ENCODE measurements at places on chromosomes 1 and 21.

GRCh38 chr1:84143796-84144565 is at the start of gene PRKACB:
Gene PRKACB, plus strand, starts transcription at chr1:84144271. Its CDS starts 91 bp downstream, at chr1:84144362.
- no peak for DNase-seq

DNA sequence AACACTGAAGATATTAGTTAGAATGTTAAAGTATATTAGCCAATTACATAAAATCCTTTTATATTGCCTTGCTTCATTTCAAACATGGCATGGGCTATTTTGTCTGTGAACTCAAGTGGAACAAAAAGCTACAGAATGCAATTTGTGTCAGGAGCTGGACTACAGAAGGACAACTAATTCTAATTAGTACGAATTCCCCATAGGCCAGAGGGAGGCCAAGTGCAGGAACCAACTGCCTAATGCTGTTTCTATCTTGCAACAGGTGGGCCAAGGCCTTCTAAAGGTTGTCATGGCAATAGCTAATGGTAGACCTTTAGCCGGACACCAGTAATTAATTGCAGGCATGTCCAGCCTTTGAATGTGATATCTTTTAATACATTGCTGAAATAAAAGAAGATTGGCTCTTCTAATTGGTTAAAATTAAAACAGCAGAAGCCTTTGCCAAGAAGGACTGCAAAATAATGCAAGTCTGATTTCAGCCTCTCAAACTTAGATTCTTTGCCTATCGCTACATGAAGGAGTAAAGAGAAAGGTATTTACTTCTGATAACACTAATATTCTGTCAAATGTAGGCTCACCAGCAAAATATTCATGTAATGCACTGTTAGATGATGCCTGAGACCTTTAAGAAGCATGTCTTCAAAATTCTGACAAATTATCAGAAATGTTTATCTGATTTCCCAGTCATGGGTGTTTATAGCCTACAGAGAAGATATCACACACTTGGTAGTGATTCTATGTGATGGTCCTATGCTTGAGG is 232.1 kb downstream of the LMO4 start:
- no peak for DNase-seq

DNA sequence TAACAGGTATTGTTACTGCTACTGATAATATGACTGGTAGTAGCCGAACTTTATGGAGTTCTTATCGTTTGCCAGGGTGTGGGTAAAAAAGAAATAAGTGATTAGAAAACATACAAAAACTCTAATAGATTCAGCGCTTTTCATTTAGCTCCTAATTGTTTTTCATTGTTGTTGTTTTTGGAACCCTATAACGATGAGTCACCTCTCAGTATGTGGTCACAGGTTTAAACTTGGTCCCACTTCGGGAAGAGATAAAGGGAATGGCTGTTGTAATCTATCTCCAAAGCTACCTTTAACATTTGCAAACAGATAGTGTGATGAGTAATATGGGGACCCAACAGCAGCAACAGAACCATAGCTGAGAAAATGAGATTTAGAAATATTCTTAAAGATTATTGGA is 62.7 kb upstream of the BCL10 start:
- DNase-seq = no peak

- DNase-seq = no peak
Observed at GRCh38 chr1:51512606-51513005, 6.5 kb downstream of the EPS15 start.

DNA sequence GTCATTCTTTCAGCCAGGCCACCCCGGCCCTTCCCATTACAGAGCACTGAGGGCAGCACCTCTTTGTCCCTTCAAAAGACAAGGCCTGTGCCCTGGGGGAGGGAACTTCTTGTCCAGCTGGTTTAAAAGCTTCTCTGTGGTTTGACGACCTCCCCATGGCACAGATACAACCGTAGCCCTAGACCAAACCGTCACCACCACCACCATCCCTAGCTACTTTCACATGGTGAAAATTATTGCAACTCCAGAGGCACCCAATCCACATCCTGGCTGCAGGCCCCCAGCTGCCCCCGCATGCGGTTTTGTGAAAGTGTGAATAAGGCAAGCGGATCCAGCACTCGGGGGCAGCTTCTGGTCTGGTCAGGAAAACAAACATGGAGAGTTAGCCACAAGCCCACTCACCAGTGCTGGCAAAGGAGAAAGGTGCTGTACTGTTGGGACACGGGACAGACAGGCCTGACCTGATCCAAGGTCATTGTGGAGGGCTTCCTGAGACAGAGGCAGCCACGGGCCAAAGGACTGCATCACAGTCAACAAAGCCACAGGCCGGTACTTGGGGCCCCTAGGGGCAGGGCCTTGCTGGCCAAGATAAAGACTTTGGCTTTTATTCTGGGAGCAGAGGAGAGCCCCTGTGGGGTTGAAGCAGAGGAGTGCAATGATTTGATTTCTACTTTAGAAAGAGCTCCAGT is 31.2 kb downstream of the CDCA8 start:
- no peak for DNase-seq

DNA sequence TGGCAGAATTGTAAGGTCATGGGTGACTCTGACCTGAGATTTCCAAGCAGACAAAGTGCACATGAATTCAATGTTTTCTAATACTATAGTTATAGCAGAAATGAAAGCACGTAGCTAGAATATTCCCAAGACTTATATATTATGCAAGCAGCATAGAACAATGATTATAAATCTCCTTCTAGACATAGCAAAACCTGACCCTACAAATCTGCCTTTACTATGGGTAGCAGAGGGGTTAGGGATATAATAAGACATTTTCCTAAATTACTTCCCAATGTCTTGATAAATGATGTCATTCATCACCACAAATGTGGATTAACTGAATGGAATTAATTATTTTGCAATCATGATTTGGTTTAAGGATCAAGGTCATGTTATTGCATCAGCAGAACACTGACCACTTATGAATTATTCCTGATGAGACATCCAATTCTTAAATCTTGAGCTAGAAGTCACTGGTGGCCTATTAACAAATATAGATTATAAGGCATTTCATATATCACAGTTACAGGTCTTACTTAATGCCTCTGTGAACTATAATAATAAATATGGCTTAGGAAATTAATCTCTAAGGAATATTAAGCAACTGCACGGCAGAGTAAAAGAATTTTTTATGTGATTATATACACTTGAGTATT is 776.6 kb downstream of the AMY1C start:
- no peak for DNase-seq

- no peak for DNase-seq
Observed at GRCh38 chr1:83970802-83971201, 28.1 kb downstream of the TTLL7 start.

GRCh38 chr1:54353959-54354358 is 52.2 kb downstream of the SSBP3 start:
- DNase-seq = no peak

DNA sequence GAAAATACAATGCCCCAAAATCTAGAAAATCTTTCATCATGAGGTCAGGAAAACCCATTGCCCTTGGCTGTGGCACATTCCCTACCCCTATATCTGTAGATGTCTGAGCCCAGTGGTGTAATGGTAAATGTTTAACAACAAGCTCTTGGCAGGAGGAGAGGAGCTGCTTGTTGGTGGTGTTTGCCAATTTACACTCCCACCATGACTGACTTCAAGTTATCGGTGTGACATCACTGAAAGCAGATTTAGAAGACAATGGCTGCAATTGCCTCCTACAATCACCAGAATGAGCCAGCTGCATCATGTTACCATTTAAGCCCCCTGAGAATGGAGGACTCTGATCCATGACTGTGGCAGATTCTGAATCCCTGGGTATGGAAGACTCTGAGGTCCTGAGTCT is 70.9 kb downstream of the SDC3 start:
- DNase-seq = no peak

DNA sequence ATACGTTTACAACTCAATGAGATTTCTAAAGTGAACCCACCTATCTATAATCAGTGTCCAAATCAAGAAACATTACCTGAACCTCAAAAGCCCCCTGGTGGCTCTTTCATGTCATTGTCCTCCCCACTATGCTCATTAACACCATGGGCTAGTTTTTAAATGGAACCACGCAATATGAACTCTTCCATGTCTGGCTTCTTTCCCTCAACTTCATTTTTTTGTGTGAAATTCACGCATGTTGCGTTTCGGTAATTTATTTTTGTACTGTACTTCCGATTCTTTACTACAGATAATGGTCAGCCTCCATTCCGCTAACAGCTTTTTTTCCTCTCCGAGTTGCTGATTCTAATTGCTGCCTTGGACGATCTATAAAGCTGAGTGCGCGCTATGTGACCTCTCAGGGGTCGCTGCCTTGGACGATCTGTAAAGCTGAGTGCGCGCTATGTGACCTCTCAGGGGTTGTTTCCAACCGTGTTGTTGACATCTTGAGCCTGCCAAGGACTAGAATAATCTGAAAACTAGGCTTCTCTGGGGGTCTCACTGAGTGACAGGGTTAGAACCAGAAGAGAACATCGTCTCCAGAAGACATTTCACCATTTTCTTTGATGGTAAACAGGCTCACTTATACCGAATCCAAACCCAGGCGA is 1.1 kb upstream of the CACYBP start:
- DNase-seq = peak; percentile 62

DNA sequence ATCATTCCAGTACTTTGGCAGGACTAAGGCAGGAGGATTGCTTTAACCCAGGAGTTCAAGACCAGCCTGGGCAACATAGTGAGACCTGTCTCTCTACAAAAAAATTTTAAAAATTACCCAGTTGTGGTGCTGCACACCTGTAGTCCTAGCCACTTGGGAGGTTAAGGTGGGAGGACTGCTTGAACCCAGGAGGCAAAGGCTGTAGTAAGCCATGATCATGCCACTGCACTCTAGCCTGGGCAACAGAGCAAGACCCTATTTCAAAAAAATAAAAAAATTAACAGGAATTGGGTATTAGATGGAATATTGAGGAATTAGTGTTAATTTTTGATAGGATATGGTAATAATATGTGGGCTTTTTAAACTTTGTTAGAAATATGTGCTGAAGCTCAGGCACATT is 16.8 kb downstream of the TAF13 start:
- DNase-seq = no peak

GRCh38 chr1:219189021-219189824 is 15.5 kb downstream of the LYPLAL1 start:
- DNase-seq = no peak

GRCh38 chr1:162857850-162858249 is 3.1 kb downstream of the CCDC190 start:
- DNase-seq = no peak

DNA sequence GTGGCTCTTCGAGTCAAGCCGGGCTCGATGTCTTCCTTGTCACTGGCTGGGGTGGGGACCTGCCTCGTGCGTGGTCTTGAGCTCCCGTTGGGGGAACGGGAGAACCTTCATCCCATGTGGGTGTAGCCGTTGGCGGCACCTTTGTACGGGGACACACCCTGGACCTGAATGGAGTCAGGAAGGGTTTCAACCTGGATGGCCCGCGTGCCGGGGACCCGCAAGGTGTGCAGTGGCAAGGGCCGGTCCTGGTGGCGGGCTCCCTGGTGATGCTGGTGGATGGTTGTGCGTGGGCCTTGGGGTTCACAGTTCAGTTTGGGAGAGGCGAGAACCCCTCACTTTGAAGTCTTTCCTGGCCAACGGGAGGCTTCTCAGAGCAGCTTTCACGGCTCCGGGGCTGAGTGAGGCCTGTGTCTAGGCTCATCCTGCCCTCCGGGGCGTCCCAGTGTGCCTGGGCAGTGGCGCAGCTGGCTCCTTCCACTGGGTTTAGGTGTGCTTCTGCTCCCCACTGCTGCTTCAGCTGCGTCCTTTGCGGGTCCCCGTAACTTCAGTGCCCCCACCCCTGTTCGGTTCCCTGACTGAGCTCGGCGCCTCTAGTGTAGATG is 11.4 kb downstream of the SKI start:
- no peak for DNase-seq

- no peak for DNase-seq
Observed at GRCh38 chr1:61227857-61228550, 145.6 kb downstream of the NFIA start.

GRCh38 chr1:190067592-190067991 is 410.1 kb downstream of the BRINP3 start:
- DNase-seq = no peak

GRCh38 chr21:41141031-41141457 is 26.9 kb upstream of the BACE2 start:
- DNase-seq = no peak

DNA sequence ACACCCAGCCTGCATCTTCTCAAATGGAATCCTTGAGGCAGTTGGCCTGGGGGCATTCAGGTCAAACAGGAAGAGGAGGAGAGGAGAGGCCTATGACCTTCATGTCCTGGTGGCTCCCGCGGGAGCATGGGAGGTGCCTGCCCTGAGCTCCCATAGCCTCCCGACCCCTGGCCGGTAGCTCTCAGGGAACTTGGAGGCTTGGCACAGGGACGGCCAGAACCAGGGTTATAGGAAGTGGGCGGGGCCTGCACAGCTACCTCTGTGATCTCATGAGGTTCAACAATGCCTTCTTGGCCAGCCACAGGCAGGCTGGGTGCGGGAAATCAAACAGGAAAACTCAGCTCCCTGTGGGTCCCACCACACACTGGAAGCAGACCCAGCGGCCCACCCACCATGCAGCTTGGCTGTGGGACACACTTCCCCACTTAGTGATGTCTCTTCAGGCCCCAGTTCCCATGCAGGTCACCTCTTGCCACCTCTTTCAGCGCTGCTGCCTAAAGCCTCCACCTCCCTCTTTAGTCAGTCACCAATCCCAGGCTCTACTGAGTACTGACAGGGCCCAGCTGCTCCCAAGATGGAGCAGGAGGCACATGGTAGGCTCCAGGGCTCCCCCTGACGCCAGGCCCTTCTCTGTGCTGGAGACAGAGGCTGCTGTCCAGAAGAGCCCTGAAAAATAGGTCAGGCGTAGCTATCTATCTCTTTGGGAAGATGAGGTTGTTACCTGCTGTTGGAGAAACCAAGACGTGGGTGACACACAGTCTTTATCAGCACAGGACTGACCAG is at the start of gene SLFNL1:
Gene SLFNL1, minus strand, starts transcription at position 200 of the 783 bp plus-strand sequence. CDS start 1,065 bp downstream, outside the sequence.
- DNase-seq = no peak

DNA sequence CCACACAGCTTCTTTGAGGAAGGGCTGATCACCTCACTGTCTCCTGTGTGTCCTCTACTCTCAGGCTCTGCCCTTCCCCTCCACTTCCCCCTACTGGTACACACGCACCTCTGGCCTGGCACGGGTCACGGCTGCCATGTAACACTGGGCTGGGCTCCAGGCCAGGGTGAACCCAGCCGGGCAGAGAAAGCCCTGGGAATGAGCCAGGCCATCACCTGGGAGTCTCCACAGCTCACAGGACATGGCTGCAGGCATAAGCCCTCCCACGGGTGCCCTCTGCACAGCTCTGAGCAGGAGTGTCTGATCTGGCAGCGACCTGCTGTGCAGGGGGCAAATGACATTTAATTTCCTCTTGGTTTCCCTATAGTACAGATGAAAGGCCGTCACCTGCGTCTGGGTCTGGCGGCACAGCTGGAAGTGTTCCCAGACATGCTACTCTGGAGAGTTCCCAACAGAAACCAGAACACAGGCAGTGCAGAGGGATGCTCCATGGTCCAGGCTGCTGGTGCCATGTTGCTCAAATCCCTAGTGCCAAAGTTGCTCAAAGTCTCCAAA is 61.2 kb downstream of the ERI3 start:
- no peak for DNase-seq

GRCh38 chr1:17596651-17597509 is 57.4 kb downstream of the ARHGEF10L start:
- DNase-seq = peak; percentile 97
